Right forelimb (tissue), 1 donor: ENCODE measurements at places on chromosomes 2 and 18.

DNA sequence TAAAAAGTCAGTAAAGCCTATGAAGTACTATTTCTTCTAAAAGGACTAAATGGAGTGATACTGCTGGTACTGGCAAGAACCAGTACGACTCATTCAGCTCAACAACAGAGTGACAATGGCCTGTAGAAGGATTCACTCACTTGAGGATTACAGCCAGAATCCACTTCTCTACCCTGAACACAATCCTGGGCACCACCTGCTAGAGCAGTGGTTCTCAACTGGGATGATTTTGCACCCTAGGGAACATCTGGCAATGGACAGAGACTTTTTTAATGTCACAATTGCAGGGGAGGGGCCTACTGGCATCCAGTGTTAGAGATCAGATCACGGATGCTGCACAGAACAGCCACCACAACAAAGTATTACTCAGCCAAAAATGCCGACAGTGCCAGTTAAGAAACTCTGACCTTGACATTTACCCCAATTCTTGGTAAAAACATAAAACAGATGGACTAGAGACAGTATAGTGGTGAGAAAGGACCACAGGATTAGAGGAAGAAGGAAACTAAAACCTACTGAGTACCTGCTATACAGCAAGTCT lies 5.0 kb downstream of the SPIRE1 start:
- DNase-seq = no peak

- no peak for DNase-seq
Observed at GRCh38 chr2:203782262-203782976, 76.0 kb downstream of the CD28 start.

- no peak for DNase-seq
Observed at GRCh38 chr2:113863144-113863543, 26.7 kb upstream of the ACTR3 start.

GRCh38 chr18:54222922-54223567 lies 1.4 kb downstream of the MBD2 start:
- no peak for DNase-seq

DNA sequence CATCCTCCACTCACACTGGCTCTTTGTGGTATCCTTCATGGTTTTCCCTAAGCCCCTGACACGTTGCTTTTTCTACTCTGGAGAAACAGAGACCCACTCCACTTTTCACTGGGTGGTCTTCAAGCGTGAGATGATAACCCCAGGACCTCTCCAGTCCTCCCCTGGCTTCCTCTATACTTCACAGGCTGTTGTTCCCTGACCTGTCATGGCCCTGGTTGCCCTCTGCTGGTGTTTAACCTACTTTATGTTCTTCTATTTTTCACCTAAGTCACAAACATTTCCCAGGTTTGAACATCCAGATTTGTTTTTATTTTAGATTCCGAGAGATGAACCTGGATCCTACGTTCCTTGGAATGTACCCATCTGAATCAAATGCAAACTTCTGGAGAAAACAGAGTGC lies 84.5 kb downstream of the AOX1 start:
- DNase-seq = no peak

DNA sequence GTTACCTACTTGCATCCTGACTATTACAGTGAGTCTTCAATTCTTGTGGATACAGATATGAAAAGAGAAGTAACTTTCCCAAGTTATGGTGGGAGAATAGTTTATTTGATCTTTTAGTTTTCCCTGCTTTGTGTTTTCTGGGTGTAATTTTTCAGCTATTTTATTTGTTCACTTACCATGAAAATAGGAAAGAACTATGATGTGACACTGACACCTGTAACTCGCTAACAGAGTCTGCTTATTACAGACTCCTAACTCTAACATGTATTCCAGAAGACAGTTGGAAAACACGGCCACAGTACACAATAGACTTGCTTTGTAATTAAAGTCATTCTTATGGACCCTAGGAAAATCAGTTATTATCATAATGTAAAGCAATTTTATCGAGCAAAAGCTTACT lies 323.2 kb downstream of the LRRTM1 start:
- no peak for DNase-seq

- no peak for DNase-seq
Observed at GRCh38 chr18:26710470-26711096, 154.9 kb downstream of the AQP4 start.

DNA sequence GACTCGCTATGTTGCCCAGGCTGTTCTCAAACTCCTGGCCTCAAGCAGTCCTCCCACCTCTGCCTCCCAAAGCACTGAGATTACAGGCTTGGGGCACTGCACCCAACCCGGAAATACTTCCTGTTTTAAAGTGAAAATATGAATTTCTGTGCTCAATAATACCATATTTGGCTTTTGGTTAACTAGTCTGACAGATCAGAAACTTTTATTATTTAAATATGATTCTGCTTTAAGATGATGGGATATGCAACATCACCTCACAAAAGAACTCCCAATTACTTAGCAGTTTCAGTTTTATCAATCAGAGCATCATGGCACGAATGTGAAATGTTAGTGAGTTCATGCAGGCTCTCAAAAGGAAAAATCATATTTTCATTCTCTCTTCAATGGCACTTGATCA lies 120.6 kb downstream of the PTRHD1 start:
- no peak for DNase-seq

- DNase-seq = no peak
Observed at GRCh38 chr2:175309799-175310198, 128.3 kb upstream of the ATP5MC3 start.

DNA sequence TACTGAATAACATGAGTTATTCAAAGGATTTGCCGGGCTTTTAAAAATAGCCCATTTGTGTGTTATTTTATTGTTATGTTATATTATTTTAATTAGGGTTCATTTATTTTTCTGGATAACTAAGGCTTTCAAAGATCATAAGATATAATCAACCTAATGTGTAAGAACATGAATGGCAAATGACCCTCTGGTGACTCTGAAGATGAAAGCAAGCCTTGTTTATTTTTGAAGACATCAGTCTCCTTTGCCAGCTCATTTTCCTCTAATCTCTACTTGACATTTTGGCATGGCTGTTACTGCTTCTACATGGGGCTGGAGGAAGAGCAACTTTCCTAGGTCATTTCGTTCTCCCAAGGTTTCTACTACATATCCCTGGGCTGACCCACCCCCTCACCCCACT lies 10.6 kb downstream of the FAP start:
- DNase-seq = no peak

DNA sequence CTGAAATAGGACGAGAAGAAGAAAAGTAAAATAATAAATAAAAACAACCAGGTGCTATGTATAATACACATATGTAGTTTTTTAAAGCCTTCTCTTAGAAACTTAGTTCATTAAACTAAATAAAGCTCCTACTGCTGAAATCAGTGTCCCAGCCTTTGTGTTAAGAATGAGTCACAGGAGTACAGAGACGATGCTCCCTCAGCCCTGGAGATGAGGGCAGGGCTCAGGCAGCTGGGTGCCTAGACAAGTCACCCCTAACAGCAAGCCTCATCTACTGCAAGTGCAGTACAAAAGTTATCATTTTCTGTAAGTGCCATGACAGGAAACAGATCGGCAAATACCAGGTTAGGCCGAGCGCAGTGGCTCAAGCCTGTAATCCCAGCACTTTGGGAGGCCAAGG lies 18.2 kb downstream of the KIDINS220 start:
- no peak for DNase-seq

- DNase-seq = no peak
Observed at GRCh38 chr2:30583204-30583749, 136.2 kb downstream of the LCLAT1 start.

GRCh38 chr2:111201214-111201613 lies 80.5 kb downstream of the BCL2L11 start:
- DNase-seq = no peak

DNA sequence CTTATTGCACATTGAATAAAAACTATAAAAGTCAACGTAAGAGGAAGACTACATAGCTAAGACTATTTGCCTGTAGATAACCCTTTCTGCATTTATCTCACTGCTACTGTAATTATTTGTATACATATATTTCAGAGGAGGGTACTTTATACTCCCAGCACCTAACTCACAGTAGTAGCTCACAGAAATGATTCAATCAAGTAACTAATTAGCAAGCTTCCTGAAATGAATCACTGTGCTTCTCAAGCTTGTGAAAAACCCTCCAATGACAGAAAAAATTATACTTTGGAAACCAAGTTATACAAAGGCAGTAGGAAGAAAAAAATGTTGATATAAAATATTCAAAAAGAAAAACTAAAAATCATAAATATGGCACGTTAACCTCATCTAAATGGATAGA lies 124.9 kb downstream of the NBAS start:
- DNase-seq = no peak

GRCh38 chr2:149223472-149224095 lies 106.8 kb upstream of the LYPD6 start:
- DNase-seq = no peak

DNA sequence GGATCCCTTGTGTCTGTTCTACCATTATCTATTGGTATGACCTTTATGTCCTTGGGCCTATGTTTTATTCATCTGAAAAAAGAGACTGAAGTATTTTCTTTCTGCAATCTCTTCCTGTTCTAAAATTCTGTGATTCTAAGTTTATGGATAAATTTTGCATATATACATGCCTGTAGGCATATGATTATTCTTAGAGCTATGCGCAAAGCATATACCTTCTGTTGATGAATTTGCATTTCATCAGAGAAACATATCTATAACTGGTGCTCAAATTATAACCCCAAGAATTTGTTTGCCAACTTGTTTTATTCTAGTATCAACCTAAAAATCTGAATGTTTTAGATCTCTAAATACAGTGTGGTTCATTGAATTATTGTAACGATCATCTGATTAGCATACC lies 6.7 kb downstream of the CACNB4 start:
- no peak for DNase-seq

GRCh38 chr2:85132834-85133637 lies at the start of gene TCF7L1:
TCF7L1 (plus strand) TSS chr2:85133392; CDS start chr2:85133685, 293 bp downstream.
- peak; percentile 96 for DNase-seq

DNA sequence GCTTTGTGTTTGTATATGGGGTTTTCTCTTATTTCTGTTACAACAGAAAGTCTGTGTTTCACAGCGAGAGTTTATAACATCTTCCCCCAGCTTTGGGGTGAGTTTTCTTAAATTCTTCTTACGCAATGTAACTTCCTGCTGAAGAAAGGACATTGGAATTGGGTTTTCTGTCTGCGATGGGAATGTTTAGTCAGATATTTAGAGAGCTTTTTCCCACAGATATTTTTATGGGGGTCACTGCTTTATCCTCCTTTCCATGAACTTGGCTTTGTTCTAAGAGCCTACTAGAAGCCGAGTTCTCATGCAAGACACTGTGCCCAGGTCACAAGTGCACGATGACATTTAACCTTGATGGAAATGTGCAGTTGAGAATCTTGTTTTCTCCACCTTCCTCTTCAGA lies 22.1 kb downstream of the B3GNT2 start:
- no peak for DNase-seq

- DNase-seq = no peak
Observed at GRCh38 chr2:38876407-38876806, 631 bp downstream of the MORN2 start.

- DNase-seq = no peak
Observed at GRCh38 chr2:56416500-56417176, 232.8 kb downstream of the CCDC85A start.

- DNase-seq = no peak
Observed at GRCh38 chr2:59888015-59888414, 665.4 kb downstream of the BCL11A start.

DNA sequence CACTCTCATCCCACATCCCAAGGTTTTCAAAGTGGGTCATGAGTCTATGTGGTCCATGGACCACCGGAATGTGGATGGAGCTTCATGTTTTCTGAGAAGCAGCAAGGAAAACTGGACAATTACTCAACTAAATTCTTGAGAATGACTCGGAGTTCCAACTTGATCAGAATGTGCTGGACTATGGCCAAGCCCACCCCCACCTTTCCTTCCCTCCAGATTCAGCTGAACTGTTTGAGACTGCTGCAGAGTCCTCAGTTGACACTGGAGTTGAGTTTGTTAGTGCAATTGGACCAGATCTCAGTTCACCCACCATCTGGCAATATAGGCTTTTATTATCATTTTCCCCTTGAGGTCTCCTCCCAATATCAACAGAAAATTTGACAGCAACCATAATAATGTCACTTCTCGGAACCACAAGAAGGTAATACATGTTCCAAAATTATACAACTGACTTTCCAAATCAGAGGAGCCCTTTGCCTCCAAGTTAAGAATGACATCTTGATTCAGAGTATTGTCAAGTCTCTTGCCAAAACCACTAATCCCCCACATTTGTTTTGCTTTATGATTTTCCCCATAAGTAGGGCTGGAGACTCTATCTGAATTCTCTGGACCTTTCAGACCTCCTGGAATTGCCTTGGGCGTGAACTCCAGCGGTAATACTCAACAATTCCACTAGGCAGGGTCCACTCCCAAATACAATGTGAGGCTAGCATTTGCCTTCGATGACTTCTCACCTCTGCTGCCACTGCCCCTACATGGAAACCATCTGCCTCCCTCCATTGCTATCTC lies 8.8 kb downstream of the COL4A4 start:
- DNase-seq = no peak

GRCh38 chr18:33821503-33821902 lies 243.5 kb downstream of the ASXL3 start:
- no peak for DNase-seq

- DNase-seq = no peak
Observed at GRCh38 chr2:35391736-35392442, 963.7 kb upstream of the CRIM1 start.

DNA sequence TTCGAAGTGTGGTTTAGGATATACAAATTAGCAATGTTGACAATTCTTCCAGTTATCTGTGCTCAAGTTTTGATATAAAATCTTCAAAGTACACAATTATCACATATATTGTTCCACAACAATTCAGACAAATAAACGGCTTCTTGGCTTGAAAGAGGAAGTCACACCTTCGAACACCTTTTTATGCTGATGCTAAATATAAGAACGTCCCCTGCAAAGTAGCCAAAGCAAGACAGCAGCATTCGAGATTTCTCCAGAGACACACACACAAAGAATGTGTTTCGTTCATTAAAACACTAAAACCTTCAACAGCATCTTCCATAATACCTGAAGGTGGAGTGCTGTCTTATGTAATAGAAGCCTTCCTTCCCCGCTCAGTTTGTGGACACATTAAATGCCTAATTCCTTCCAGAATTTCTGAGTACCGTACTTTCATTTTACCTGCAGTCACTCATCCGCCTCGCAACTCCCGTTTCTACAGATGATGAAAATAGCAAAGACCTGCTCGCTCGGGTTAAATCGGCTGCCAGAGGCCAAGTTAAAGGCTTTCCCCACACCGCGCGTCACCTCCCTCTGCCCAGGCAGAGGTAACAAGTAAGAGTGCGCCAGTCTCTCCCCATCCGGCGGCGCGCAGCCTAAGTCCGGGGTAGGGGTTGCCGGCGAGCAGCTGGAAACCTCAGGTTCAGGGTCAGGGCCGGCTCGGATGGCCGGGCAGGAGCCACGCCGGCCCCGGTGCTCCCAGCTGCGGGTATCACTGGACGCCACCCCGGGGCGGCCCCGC lies 847 bp downstream of the SERPINE2 start:
- peak; percentile 67 for DNase-seq

DNA sequence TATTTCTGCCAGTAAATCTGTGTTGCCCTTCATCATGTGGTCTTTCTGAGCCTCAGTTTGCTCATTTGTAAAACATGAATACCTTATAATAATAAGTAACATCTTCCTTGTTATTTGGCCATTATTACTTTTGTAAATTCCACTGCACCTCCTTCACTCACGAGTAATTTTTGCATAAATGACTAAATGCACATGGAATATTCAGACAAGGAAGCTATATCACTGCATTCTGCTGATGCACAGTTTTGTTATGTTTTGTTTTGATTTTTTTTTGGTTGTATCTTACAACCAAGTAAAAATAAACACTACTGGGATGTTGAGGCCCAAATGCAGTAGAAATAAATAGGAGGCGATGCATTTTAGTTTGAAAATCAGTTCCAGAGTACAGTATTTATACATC lies 185.3 kb upstream of the POU3F3 start:
- DNase-seq = no peak

GRCh38 chr18:75212751-75213090 lies 2.1 kb downstream of the TSHZ1 start:
- DNase-seq = no peak
